NCI-H460 (cell line): ENCODE measurements at places on chromosomes 3 and 15.

GRCh38 chr3:126498929-126499328 is 18.6 kb downstream of the UROC1 start:
- no peak for DNase-seq

GRCh38 chr3:50388016-50388719 is 28.8 kb upstream of the TMEM115 start:
- peak; percentile 5 for DNase-seq

- DNase-seq, result no peak
Measured at GRCh38 chr3:140536926-140537726, 140.7 kb upstream of the TRIM42 start.

- no peak for DNase-seq
Measured at GRCh38 chr15:87959080-87959479, 297.5 kb downstream of the NTRK3 start.

DNA sequence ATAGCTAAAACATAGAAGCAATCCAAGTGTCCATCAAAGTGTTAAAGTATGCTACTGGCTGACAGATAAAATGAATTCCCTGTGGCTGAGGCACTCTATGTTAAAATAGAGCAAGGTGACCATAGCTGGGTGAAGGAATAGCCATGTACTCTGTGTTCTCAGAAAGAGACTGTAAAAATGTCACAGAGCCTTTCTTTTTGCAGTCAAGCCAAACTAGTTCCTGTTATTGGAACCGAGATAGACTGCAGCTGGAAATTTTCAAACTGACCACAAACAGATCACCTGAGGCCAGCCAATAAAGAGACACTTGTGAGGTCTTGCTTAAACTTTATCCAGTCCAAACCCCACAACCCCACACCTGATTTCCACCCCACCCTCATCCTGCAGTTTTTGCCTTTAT is 422.8 kb upstream of the NAALADL2 start:
- no peak for DNase-seq

DNA sequence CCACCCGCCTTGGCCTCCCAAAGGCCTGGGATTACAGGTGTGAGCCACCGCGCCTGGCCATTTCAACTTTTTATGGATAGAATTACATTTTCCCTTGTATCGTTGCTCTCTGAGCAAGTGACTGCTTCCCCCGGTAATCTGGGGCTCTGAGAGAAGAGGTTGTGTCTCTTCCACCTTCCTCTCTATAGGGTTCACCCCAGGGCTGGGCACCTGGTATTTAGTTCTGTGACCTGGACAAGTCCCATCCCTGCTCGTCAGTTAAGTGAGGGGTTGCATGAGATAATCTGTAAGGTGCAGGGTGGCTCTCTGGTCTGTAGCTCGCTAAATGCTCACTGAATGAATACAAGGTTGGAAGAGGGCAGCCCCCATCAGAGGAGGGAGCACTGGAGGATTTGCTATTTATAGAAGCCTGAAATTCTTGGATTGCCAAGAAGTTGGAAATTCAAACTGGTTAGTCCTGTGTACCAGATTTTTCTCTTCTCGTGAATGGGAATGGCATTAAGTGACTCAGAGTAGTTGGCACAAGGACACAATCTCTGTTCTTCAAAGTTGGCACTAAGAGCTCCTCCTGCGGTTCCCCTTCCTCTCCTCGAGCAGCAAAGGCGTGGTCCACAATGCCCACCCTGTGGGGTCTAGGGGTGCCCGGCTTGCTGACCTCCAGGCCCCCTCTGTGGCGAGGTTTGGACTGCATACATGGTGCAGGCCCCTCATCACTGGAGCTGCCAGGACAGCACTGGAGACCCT is 68.1 kb upstream of the DLG1 start:
- no peak for DNase-seq

DNA sequence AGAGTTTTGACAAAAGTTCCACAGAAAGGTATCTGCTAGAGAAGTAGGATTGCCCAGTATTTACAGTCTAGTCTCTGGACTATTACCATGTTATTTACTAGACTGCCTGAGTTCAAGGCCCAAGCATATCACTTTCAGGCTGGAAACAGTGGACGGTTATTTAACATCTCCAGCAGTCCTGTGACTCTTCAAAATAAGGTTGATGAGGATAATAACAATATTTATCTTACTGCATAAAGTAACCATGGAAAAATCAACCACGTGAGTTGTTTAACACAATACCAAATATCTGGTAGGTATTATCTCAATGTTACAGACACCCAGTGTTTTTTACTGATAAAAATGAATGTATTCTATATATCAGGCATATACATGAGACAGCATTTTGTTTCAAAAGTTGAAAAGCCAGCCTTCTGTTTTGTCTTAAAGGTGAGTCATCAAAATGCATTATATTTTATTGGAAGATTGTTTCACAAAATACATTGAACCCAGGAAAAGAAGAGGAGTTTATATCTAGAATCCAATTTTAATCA is 535.8 kb downstream of the TBL1XR1 start:
- no peak for DNase-seq

GRCh38 chr3:153084431-153084830 is 77.6 kb upstream of the RAP2B start:
- no peak for DNase-seq

GRCh38 chr3:169090559-169090958 is 573.0 kb downstream of the MECOM start:
- no peak for DNase-seq

DNA sequence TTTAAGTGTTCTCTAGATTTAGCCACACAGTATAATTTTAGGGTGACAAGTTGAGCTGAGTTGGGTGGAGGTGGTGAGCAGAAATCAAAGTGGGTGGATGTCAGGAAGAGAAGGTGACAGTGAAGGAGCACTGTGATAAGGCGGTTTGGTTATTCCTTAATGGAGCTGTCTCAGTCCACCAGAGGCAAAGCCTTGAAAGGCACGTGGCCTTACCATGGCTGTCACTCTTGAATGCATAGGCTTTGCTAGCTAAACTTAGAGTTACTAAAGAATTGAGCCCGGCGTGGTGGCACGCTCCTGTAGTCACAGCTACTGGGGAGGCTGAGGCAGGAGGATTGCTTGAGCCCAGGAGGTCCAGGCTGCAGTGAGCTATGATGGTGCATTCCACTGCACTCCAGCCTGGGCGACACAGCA is 560 bp upstream of the TTLL13 start:
- no peak for DNase-seq

- DNase-seq, result no peak
Measured at GRCh38 chr3:182628531-182628930, 164.8 kb upstream of the ATP11B start.

DNA sequence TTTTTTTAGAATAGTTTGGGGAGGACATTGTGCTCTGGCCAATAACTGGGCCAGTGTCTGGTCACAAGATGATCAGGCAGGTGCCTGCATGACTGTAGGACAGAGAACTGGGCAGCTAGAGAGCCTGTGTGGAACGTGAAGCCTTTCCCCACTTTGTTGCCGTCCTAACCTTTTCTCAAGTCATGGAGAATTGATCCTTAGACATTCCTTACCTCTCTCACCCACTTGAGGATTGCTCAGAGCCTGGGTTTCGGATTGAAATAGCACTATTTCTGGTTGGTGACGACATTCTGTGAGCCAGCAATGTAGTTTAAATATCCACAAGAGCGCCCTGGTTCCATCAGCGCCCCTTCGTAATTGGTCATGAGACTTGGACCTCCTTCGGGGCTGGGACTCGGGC is 138.4 kb downstream of the IGF1R start:
- no peak for DNase-seq

- DNase-seq, result no peak
Measured at GRCh38 chr3:23203708-23204330, 692 bp downstream of the UBE2E2 start.

- peak; percentile 81 for DNase-seq
Measured at GRCh38 chr3:36648241-36649034, 115.9 kb downstream of the DCLK3 start.

- no peak for DNase-seq
Measured at GRCh38 chr3:189944285-189945145, 176.2 kb downstream of the P3H2 start.

DNA sequence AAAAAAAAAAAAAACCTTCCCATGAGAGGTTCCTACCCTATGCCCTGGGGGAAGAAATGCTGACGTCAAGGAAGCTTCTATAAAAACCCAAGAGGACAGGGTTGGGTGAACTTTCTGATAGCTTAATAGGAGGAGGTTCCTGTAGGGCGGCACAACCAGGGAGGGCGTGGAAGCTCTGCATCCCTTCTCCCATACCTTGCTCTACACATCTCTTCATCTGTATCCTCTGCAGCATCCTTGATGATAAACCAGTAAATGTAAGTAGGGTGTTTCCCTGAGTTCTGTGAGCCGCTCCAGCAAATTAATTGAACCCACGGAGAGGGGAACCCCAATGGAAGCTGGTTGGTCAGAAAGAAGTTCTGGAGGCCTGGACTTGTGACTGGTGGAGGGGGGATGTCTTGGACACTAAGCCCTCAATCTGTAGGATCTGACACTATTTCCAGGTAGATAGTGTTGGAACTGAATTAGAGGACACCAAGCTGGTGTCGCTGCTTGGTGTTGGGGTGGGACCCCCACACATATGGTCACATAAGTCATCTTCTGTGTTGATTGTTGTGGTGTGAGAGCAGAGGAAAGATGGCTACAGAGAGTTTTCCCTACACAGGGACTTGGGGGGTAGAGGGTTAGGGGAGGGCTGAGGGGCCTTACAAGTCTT is 91.5 kb downstream of the ST6GAL1 start:
- DNase-seq, result no peak

DNA sequence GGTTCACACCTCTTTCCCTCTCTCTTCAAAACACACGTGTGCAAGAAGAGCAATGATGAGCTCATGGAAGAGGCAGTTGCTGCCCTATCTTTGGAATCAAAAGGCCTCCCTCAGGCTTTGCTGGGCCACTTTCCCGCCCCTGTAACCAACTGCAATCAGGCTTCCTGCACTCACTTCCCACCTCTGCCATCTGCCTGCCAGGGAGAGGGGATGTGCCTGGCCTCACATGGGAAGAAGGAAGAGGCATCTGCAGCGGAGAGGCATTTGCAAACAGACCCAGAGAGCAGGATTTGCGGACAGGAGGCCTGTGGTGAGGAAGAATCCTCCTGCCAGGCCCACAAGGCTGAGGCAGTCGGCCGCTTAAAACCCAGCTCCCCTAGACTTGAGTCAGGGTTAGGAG is 175.6 kb upstream of the ATP10A start:
- DNase-seq, result no peak

GRCh38 chr3:146343551-146343950 is 92.6 kb upstream of the PLSCR4 start:
- no peak for DNase-seq

DNA sequence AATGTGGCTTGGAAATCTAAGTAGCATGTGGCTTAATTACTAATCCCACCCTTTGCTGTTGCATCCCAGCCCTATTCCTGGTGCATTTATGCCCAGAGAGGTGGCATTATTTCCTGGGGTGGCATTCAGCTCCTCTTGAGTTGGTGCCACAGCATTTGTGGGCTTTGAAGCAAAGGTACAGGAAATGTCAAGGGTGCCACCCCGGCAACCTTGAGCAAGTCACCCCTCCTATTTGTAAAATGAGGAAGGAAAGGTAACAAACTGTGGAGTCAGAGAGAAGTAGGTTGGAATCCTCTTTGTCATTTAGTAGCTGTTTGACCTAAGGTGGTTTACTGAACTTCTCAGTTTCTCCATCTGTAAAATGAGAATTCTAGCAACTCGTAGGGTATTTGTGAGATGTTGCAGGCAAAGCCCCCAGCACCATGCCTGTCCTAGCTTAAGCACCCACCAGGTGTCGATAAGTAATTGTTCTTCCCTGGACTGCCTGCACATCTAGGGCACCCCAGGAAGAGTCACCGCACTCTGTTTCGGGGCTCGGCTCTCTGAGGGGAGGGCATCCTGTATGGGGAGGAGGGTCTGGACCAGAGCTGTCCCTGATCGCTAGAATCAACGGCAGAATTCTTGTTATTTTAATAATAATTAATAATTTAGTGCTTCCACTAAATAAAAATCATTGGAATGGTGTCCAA is 17.1 kb downstream of the ISG20 start:
- no peak for DNase-seq

- DNase-seq, result no peak
Measured at GRCh38 chr3:190269101-190269500, 53.1 kb downstream of the CLDN1 start.

DNA sequence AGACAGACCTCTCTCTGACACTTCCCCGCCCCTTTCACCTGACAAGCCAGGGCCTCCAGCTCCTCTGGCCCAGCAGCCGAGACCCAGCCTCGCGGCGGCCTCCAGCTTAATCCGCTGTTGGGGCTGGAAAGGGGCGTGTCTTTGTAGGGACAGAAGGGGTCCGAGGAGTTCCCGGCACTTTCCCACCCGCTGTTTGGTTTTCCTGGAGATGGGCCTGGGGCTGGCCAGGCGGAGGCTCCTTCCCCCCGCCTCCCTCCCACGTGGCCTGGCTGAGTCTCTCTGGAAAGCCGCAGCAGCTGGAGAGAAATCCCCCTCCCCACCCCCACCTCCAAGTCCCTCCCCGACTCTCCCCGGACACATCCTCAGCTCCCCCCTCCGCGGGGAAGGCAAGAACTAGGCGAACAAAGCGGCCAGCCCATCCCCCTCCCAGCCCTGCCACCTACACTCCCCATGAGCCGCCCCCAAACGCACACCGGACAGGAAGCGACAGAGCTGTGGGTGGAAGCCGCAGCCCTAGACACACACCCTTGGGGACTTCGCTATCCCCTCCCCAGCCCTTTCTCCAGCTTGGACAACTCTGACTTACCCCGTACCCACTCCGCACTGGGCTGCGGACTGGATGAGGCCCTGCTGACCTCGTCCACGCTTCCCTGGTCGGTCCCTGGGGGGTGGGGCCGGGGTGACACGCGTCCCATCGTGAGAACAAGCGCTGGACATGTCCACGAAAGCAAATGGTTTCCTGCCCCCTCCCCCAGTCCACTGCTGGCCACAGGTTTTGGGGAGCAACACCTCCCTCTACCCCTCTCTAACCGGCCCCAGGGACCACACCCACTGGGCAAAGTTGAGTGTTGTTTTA is 1.2 kb downstream of the IGDCC4 start:
- DNase-seq, result no peak

GRCh38 chr3:112319516-112320276 is 13.3 kb upstream of the CD200 start:
- DNase-seq, result no peak

DNA sequence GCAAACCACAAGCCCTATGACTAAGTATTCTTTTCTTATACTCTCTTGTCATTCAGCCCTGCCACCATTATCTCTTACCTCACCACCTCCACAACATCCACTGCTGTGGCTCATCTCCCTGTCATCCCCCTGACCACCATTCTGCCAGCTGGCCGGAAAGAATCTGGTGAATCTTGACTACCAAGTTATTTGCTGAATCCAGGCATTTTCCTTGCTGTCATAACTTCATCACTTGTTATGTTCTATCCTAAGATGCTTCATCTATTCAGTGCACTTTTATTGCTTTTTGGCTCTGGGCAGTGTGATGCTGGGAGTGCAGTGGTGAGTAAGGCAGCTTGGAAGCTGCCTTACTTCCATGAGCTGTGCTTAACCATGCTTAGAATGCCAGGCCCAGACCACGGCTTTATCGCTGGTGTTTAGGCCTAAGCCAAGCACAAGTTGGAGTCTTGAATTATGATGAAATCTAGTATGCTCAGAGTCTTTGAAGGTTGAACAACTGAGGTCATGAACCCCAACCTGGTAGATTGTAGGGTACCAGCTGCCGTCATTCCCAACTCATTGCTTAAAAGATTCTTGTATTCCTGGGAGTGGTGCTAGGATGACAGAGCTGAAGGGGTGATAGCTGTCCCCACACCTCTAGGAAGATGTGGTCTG is 27.0 kb upstream of the APH1B start:
- no peak for DNase-seq
